ENCODE measurements at places on chromosomes 5 and 9.

DNA sequence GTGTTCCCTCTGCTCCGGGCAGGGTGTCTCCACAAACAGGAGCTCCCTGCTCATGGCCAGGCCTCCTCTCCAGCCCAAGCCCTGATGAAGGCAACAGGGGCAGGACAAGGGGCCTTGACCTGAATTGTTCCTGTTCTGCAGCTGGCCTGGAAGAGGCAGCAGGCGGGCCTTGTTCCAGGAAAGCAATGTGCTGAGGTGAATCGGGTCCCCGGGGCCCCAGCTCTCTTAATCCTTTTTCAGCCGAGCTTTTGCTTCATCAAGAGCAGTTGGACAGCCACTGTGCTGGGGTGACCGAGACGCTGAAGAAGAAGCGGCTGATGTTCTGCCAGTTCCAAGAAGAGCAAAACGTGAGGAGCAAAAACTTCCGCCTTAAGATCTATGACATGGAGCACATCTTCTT, 41.4 kb downstream of the CCDC180 start:
- H3K27ac ChIP-seq, result no peak overlapping the region
- H3K27me3 ChIP-seq, result no peaks in the 10 kb centered on the region
- no peaks in the 10 kb centered on the region for H3K4me1 ChIP-seq
- H3K36me3 ChIP-seq, result peaks cover 24% of the 10 kb centered on the region

DNA sequence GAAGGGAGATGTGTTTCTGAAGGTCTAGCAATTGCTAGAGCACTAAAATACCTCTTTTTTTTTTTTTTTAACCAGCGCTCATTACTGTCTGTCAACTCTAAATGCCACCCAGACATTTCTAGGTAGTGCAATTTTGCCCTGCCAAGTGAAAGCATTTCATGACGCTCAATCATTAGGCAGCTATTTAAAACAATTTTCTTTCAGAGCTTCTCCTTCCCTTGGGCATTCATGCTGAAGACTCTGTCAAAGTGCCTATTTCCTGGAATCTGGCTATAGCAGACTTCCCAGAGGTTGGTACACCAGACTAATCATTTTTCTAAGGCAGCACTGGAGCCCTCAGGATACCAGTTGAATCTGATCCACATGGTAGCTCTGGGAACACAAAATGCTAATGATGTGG, 97.0 kb upstream of the ANKRD55 start:
- DNase-seq, result no peak
- no peaks in the 10 kb centered on the region for H3K27me3 ChIP-seq
- H3K36me3 ChIP-seq, result no peaks in the 10 kb centered on the region
- H3K4me3 ChIP-seq, result no peak overlapping the region
- H3K27ac ChIP-seq, result no peak overlapping the region

DNA sequence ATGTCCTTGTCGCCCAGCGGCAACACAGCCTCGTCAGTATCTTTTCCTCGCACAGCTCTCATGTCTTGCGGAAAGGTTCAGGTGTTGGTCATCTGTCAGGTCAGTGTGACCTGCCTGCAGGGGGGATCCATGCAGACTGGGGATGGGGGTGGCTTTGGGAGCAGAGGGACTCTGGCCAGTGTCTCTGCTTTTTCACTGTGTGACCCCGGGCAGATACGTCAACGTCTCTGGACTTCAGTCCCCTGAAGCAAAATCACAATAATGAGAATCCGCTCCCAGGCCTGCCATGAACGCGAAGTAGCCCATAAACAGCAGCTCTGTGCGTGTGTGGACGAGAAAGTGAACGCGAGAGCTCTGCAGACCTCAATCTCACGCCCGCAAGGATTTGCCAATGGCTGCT, 75.7 kb upstream of the FCN1 start:
- H3K36me3 ChIP-seq, result no peaks in the 10 kb centered on the region
- no peak overlapping the region for H3K4me3 ChIP-seq
- H3K4me1 ChIP-seq, result peaks cover 7% of the 10 kb centered on the region
- peak overlapping the region; percentile 55 for H3K27ac ChIP-seq
- no peaks in the 10 kb centered on the region for H3K27me3 ChIP-seq

DNA sequence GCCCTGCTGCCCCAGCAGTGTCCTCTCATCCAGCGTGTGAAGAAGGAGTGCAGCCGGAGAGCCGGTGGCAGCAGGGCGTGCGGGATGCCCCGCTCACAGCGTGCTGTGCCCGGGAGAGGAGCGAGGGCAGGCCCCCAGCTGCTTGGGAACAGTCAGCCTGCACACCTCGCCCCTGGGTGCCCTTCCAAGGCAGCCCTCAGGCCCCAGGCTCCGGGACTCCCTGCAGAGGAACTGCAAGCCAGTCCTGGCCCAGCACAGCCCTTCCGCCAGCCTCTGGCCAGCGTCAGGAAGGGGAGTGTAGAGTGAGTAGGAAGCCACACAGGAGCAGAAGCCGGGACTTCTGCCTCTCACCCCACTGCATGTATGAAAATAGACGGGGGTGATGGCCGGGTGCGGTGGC, 43.5 kb downstream of the ADAMTS2 start:
- no peaks in the 10 kb centered on the region for H3K36me3 ChIP-seq
- H3K27ac ChIP-seq, result no peak overlapping the region
- H3K27me3 ChIP-seq, result no peaks in the 10 kb centered on the region
- no peak overlapping the region for H3K4me3 ChIP-seq
- H3K4me1 ChIP-seq, result no peaks in the 10 kb centered on the region

- no peak overlapping the region for H3K4me3 ChIP-seq
- no peaks in the 10 kb centered on the region for H3K4me1 ChIP-seq
- no peak for DNase-seq
- no peaks in the 10 kb centered on the region for H3K27me3 ChIP-seq
Observed at GRCh38 chr9:110538647-110539041, 40.9 kb downstream of the SVEP1 start.

DNA sequence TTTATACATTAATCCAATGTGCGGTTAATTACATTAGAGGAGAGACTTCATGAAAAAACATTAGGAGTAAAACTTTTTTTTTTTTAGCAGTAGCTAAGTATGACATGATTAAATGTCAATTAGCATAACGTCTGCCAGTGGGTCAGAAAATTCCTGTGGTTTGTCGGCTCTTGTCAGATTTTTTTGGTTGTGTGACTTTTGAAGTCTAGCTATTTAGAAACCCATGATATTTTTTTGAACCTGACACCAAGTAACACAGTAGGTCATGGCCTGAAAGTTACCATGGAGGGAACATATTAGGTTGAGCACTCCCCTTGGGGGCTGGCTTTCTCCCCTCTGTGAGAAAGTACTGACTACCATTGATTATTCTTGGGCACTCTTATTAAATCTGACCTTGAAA, 84.8 kb upstream of the ALDH1A1 start:
- no peaks in the 10 kb centered on the region for H3K27me3 ChIP-seq
- H3K27ac ChIP-seq, result peak overlapping the region; percentile 72
- H3K4me3 ChIP-seq, result no peak overlapping the region
- no peaks in the 10 kb centered on the region for H3K36me3 ChIP-seq
- no peak for DNase-seq

DNA sequence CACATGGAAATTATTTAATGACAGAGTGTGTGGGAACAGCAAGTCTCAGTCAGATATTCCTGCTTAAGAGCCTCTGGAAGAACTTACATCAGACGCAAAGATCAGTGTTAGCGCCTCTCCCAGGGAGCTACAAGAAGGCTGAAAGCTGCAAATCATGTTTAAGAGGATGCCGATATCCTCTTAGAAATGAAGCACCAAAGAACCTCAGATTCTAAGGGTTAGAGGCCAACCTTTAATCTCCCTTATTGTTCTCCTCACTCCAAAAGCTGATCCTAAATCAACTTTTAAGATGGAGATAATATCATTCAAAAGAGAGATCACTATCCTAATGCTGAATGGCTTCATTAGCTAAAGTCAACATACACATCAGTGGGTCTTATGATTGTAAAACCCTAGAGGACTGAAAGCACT, 160.6 kb downstream of the NFIB start:
- H3K27me3 ChIP-seq, result no peaks in the 10 kb centered on the region
- DNase-seq, result no peak
- no peak overlapping the region for H3K27ac ChIP-seq
- no peaks in the 10 kb centered on the region for H3K36me3 ChIP-seq
- no peaks in the 10 kb centered on the region for H3K4me1 ChIP-seq

- no peak for DNase-seq
- no peak overlapping the region for H3K4me3 ChIP-seq
- H3K27me3 ChIP-seq, result no peaks in the 10 kb centered on the region
Observed at GRCh38 chr5:116154252-116154651, 69.4 kb downstream of the COMMD10 start.

DNA sequence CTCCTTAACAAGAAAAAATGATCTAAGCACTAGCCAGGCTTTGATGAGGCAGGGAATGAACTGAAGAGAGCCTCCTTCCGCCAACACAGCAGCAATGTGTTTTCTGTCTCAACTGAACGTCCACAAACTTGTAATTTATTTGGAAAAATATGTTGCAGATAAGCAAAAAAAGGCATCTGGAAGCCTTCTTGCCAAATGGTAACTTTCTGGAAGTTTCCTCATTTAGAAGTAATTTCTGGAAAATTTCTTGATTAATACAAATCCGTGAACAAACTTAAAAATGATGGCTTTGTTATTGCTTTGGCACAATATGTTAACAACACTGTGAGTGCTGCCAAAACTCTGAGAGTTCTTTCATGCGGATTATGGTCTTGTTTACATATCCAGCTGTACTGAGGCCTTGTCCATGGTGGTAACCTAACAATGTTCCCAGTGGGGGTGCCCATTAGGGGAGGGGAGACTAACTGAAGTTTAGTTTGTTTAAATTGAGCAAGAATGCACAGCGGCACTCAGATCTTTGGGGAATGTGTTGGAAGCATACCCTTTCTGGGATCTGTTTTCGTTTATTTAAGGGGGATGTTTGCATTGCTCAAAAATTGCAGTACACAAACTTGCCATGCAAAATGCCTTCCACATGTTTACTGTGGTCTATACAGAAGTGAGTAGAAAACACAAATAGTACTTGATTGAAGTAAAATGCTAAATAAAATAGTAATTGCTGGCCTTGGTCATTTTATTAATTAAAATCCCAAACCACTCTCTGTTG, 334.7 kb downstream of the NR2F1-AS1 start:
- no peak overlapping the region for H3K4me3 ChIP-seq
- no peaks in the 10 kb centered on the region for H3K27me3 ChIP-seq
- H3K4me1 ChIP-seq, result peaks cover 31% of the 10 kb centered on the region
- no peak overlapping the region for H3K27ac ChIP-seq
- H3K36me3 ChIP-seq, result no peaks in the 10 kb centered on the region

All from esophagus squamous epithelium (tissue), 5 donors.